ENCODE measurements at places on chromosomes 7 and 10. TPM values are rescaled to one million over a fixed set of nuclear protein-coding genes. Genes with fewer than 3 reads are reported as not detected.
A peak's percentile ranks its signal among the peaks of the same experiment; 100 is the strongest.

Gene CPA4
- total RNA-seq = 90.2 TPM

Gene OR2A1
- under 0.01 TPM for total RNA-seq

DNA sequence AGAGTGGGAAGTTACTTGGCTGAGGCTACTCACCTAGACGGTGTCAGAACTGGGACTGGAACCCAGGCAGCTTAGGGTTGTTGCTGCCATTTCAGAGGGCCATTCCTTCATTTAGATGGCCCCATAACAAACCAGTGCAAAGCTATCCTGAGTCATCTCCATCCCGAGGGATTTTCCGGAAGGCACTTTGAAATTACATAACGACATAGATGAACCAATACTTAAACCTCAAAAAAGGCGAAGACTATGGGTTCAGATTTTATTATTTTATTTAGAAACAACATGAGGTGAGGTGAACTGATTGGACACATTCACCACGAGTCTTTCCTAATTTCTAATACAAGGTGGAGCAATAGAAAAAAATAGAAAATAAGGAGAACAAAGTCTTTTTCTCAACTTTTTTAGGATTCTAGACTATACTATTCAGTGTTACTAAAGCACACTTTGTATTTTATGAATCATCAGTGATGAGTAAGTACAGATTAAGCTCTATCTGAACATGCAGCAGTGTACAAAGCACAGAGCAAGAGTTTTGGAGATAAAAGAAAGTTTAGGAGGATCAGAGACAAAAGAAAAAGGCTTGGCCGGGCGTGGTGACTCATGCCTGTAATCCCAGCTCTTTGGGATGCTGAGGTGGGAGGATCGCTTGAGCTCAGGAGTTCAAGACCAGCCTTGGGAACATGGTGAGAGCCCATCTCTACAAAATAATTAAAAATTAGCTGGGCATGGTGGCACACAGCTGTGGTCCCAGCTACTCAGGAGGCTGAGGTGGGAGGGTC lies 79.5 kb upstream of the SVIL start:
- DNase-seq = peak; percentile 80

- DNase-seq = peak; percentile 79
These were observed 744 bp downstream of the PPRC1 start for GRCh38 chr10:102133373-102134195.

DNA sequence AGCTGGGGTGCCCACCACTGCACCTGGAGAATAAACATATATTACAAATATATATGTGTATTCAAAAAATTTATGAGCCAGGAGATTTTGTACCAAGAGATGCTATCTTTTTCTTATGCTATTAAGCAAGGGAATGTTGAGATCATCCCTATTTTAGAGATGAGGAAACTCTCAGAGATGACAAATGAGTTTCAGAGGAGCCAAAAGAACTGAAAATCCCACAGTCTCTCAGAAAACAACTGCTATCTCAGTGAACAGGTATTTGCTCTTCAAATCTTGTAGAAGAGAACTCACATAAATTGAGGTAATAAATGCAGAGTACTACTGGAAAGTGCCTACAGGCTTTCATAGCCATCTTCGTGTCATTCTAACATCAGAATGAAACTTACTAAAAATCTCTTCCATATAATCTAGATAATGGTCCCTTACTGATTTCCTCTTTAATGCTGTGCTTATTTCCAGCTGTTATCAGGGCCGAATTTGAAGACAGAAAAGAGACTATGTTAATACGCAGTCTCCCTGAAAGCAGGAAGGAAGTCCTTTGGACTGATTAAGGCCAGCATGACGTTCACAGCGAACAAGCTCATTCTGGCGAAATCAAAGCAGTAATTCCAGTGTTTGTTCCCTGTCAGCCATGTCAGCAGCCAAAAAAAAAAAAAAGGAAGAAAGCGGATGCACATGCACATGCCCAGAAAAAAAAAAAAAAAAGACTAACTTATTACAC lies 29.4 kb upstream of the ANAPC16 start:
- peak; percentile 87 for DNase-seq

- DNase-seq = no peak
These were observed 75.5 kb downstream of the ARHGAP22 start for GRCh38 chr10:48529331-48529730.

DNA sequence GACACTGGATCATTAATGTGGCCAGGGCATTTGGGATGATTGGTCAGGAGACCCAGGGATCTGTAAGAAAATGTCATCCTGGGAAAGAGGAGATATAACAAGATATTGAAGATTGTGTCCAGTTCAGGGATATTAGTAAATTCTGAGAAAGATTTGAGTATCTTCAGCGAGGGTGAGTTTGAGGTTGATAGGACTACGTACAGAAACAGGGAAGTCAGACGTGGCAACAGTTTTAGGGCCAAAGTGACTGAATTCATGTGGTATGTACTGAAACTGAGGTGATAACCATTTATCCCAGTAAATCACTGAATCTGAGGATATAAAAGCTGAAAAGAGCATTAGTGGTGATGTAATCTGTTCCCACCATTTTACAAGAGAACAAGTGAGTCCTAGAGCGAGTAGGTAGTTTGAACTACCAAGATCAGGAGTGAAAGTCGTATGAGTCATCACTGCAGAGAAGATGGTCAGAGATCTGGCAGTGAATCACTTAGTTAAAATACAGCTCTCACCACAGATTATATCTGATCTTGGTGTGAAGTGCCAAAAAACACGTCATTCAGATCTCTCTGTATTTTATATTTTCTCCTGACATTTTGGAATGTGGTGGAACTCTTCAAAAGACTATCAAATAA lies 220.5 kb downstream of the CDK14 start:
- DNase-seq = peak; percentile 96

DNA sequence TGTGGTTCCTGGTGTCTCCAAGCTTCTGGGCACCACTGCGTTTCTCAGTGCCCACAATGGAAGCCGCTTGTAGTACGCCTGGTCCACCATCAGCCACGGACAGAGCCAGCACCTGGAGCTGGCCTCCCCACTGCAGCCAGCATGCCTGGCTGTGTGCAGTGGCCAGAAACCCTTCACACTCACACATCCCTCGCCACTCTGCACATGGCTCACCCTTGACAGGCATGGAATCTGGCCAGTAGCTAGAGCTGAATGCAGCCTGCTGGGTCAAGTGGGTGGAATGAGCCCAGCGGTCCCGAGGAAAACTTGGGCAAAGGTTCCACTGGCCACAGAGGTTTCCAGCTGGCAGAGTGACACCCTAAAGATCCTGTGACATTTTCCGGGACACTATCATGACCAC lies 146.0 kb upstream of the ADO start:
- no peak for DNase-seq

DNA sequence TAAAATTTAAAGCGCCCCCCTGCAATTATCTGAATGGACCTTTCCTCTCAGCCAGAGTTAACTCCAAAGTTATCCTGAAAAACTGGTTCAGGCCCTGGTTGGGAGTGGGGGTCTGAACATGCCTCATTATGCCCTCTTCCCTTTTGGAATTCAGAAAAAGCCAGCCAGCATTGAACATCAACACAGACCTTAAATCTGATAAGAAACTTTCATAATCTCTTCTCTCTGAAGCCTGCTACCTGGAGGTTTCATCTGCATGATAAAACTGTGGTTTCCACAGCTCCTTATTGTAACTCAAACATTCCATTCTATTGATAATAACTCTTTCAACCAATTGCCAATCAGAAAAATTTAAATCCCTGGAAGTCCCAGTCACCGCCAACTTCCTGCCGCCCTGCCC lies 133.3 kb downstream of the ARL4A start:
- DNase-seq = no peak

DNA sequence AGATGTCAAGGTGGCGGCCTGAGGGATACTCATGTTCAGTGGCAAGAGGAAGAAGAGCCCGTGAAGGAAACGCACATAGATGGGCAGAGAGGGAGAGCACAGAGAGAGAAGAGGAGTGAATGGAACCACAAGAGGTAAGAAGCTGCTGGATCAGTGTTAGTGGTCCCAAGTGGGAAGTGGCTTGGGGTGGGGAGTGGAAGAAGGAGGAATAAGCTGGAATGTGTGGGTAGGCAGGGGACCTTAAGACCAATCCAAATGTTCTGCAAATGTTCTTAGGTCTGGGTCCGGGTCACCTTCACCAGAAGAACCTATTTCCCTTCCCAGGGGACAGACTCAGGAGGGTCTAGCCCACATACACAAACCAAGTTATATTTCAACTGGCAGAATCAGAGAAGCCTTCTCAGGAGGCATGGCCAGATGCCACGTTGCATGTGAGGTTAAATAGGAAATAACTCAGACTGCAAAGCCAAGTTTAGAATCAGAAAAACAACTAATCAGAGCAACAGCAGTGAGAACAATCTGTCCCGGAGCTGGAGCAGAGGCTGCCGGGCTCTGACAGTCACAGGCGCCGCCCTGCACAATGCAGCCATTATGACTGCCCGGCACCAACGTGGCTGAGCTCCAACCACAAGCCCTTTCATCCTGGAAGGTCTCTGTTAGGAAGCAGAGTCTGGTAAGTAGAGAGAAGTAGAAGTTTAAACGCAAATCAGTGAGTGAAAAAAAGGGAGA lies 78.6 kb upstream of the ARMC3 start:
- DNase-seq = peak; percentile 23

DNA sequence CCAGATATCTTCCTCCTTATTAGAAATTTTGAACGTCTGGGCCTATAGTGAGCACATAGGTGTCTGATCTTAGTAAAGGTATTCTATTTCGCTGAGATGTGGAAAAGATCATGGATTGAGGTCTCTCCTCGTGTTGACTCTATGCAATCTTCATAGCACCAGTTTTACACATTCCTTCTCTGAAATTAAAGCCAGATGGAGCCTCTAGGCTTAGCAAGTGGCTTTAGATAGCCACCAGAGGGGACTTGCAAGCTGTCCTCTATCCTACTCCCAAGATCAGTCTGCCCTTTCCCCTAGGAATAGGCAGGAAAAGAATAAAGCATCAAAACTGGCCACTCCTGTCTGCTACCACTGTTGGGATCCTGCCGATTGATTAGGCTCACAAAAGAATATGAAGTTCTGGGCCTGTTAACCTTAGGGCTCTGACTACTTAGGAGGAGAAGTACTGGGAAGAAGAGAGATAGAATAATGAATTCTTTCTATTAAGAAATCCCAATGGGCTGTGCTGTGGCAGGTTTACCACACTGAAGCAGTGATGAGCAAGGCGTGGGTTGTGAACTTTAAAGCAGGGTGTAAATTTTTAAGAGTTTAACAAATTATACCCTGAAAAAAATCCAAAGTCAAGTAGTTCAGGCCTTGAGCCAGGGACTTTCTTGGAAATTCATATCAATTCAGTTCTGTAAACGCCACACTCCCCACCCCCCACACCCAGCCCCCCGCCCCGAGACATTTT lies 2.2 kb upstream of the STRIP2 start:
- no peak for DNase-seq

GRCh38 chr10:15469111-15469510 lies 98.0 kb upstream of the FAM171A1 start:
- no peak for DNase-seq

- no peak for DNase-seq
These were observed 54.3 kb downstream of the CHN2 start for GRCh38 chr7:29248713-29249382.

GRCh38 chr10:109215291-109216075 lies 707.8 kb downstream of the XPNPEP1 start:
- DNase-seq = peak; percentile 31

DNA sequence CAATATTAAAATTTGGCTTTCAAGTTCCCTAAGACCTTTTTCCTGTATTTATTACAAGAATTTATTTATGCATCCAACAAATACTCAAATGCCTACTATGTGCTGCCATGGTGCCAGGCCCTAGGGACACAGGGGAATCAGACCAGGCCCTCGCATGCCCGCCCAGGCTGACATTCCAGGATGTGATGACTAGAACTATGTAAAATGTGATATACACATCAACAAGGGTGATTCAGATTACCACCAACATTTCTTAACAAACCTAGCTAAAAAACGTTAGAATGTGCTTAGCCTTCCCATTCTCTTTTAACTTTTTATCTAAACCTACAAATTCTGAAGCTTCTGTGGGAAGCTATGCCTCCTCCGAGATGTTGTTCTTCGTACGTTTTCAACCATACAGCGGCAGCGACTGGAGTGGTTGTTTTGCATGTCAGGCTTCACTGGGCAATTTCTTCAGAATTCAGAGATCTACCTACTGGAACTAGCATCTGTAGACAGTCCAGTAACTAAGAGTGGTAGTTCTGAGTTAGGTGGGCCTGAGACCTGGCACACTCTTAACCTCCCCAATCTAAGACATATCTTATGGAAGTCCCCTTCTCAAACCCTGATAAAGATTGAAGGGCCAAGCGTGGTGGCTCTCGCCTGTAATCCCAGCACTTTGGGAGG lies 22.1 kb downstream of the GNA12 start:
- peak; percentile 85 for DNase-seq

DNA sequence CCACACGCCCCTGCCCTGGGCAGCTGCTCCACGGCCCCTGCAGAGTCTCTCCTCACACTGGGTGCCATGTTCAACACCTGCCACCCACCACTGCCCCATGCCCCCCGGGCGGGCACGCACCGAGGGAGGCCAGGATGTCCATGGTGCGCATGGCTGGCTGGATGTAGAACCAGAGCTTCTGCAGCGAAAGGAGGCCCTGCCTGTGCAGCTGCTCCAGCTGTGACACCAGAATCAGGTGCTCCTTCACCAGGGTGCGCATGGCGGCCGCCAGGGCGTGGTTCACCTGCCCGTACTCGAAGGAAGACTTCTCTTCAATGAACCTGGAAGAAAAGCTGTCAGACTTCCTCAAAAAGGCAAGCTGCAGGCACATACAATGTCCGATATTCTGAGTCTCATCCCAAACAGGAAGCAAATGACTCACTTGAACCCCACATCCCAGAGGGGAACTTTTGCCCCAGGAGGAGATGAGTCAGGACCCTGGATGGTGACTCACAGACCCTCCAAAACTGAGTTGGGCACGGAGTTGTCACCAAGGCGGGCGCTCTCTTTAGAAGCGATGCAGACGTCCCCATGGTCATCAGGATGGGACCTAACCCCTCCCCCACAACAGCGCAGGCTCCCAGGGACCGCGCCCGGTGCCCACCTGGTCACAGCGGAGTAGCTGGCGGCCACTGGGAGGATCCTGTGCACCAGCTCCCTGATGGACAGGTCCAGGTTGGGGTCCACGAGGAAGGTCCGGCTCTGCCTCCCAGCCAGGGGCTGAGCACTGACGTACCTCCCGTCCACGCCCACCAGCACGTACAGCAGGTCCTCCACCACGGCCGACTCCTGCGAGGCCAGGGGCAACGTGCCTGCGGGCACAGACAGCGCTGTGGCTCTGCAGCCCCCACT lies 15.5 kb downstream of the TUBGCP2 start:
- DNase-seq = peak; percentile 42

DNA sequence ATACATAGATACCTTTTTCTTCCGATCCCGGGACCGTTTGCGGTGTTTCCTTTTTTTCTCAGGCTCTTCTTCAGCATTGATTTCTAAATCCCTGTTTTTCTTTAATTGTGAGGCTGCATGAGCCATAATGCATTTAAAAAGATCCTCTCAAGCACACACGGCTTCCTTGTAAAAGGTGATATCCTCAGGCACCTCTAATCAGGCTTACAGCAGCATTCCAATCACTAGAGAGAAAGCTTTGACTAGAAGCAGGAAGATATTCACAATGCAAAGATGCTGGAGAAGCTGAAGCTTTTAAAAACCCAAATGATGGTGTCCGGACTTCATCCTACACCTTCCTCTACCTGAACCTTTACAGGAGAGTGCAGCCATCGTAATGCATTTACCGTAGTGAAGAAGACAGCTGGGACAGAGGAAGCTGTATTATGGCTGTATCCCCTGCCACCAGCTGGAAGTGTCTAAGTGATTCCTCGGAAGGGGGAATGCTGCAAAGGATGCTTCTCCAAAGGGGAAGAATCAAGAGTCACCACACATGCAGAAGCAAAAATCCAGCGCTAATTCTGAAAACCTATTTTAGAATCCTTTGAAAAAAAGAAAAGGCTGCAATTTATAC lies at the start of gene ANK3:
TSS of gene ANK3 (minus strand) at position 463 of the 613 bp plus-strand sequence. CDS start at position 126, 337 bp downstream.
- no peak for DNase-seq

All from fibroblast of villous mesenchyme (primary cell).